ENCODE measurements at places on chromosomes 5 and 9.

DNA sequence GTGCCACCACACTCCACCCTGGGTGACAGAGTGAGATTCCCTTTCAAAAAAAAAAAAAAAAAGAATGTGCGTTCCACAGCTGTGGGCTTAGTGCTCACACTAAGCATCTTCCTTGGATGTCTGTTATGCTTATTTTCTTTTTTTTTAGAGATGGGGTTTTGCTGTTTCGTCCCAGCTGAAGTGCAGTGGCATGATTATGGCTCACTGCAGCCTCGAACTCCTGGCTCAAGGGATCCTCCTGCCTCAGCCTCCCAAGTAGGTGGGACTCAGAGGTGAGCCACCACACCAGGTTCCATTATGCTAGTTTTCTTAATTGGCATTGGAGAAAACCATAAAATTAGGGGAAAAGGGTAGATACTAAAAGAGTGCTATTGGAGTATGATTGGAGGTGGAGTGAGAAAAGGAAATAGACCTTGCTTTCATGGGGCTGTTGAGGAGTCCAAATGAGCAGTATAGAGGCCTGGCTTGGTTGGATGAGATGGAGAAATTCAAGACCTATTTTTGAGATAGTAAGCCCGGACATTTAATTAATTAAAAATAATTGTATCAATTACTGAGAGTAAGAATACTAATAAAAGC is 978 bp upstream of the BRD3OS start:
- no peak for DNase-seq

DNA sequence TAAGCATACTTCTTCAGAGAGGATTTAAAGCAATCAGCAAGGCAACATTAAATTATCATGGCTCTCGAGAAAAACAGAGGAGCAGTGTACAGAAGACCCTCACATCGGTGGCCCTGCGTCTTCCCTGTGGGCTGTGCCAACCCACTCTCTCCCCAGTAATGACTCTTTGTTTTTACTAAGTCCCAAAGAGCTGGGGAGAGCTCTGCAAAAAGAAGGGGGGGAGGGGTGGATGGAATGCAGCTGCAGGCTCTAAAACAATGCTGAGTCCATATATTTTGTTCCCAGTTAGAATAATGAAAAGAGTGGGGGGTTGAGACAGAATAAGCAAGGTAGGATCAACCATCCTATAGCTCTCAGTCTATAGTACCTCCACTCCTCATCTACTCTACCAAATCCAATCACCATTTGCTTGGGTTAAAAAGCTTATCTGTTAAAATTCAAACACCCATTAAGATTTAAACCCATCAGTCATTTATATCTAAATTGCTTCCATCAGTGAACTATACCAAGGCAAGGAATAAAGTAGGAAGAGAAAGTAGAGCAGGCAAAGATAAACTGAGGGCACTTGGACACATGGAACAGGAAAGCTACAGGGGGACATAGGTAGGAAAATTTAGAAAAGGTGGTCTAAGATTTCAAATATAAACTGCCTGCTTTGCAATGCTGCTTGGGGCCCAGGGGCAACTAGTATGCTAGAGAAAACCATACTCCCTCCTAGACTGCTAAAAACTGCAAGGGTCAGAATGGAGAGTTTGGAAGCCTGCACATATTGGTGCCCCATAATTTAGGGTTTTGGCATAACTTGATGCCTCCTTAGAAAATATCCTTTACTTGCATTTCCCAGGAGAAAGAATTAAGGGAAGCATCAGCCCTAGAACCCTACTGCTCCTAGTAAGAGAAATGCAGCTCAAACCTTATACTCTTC is 20.6 kb downstream of the ELL2 start:
- no peak for DNase-seq

- DNase-seq = no peak
Observed at GRCh38 chr5:30100148-30100713, 1093.3 kb upstream of the CDH6 start.

DNA sequence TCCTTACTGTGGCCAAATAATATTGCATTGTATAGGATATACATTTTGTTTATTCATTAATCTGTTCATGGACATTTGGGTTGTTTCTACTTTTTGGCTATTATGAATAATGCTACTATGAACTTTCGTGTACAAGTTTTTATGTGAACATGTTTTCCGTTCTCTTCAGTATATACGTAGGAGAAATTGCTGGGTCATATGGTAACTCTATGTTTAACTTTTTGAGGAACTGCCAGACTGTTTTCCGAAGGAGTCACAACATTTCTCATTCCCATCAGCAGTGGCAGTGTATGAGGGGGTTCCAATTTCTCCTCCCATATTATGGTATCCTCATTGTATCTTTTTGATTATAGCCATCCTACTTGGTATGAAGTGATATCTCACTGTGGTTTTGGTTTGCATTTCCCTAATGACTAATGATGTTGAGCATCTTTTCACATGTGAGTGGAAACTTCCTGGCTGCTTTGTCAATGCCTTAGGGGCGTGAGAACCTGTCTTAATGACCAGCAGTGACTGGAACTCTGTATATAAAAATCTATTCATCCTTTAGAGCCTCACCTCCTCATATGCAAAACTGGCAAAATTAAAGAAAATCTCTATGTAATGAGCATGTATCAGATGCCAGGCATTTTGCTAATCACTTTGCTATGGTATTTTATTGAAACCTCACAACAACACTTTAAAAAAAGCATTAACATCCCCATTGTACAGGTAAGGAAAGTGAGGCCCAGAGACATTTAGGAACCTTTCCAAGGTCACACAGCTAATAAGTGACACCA is 47.8 kb upstream of the TGFBR1 start:
- DNase-seq = no peak

DNA sequence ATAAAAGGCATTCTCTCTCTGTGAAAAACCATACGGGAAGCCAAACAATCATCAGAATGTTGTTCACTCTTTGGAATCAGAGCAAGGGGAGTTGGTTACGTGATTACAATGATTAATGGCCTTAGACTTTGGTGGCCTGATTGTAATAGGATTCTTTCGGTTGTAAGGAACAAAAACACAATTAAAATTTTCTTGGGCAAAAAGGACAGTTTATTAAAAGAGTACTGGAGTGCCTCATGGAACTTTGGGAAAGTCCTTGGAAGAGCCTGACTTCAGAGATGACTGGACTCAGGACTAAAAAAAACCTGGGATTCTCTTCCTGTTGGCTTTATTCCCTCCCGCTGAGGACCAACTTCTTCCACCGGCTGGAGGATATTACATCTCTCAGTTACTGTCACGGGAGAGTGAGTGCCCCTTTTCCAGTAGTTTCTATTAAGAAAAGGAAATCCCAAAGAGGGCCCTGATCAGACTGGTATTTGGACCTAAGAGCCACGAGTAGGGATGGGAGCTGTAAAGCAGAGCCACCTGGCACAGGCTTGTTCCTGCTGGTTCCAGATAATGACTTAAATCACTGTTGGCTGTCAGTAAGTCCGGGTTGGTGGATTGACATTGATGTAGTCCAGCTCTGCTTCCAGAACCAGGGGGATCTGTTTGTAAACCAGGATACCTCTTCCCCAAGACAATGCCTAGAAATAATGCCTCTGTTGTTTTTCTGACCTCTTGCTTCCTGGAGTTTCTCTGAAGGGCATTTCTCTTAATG is 53.9 kb downstream of the CFAP95 start:
- DNase-seq = no peak

GRCh38 chr9:91842358-91843049 is 107.5 kb downstream of the ROR2 start:
- no peak for DNase-seq

DNA sequence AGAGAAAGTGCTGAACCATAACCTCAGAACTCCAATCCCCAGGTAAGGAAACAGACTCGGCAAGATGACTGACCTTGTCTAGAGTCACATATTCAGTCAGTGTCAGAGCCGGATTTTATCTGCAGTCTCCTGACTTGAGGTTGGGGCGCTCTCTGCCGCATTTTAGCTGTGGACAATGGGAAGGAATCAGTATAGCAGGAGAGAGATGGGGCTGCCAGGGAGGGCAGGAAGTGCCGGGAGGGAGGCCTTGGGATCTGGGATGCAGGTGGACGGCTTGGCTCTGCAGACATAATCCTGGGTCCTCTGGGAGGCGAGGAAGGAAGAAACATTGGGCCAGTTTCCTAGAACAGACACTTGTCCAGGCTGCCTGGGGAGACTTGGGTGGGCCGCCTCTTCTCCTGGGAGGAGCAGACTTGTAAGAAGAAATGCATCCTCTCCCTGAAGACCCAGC is 39.7 kb upstream of the COL15A1 start:
- no peak for DNase-seq

DNA sequence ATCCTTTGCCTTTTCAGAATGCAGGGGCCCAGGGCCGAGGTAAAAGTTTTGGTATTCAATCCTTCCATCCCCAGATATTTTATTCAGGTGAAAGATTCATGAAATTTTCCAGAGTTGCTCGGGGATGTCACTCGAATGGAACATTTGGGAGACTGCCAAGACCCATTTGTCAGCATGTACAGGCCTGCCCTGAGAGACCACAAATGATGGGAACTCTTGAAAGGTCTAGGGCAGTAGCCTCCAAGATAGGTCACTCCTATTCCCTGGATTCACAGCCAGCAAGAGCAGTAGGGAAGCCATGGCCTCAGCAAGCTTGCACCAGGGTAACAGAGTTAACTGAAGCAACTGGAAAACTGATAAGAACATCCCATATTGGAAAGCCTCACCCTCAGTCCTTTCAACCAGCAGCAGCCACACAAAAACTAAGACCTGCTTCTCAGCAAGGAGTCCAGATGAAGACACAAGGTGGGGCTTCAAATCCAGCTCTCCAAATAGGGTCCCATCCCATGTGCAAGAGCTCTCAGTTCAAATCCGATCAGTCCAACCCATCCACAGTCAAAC is 12.5 kb downstream of the CARD6 start:
- DNase-seq = no peak

- no peak for DNase-seq
Observed at GRCh38 chr5:77995793-77996409, 219.8 kb upstream of the TBCA start.

GRCh38 chr9:34994260-34994899 is 4.8 kb downstream of the DNAJB5 start:
- no peak for DNase-seq

GRCh38 chr9:27386571-27387091 is 89.7 kb upstream of the EQTN start:
- DNase-seq = no peak

DNA sequence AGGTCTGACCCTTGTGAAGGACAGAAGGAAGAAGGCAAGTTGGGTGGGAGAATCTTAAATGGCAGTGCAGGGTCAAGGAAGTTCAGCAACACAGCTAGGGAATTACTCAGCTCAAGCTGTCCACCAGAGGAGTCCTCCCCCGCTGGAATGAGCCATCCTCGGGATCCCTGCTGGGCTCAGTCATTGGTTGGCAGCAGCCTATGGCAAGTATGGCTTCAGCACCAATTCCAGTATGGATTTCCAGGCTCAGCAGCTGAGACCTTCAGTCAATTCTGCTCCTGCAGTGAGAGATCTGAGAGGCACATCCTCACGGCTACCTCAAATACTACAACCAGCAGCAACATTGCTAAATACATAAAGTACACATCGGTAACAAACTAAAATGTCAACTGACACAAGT is 280.6 kb upstream of the PIK3R1 start:
- no peak for DNase-seq

DNA sequence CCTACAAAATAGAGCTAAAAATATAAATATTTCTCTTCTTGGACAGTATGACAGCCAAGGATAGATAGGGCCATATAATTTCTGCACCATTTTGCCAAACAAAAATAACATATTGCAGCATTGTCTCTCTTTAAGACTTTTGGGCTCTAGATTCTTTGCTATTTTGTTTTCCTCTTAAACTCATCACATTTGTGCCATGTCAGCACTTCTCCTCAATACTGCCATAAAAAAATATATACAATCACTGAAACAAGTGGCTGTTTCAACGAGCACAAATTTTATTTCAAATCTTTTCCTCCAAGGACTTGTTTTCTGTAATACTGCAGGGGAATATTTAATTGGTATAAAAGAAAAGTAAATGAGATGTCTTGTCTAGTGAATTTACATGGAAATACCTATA is 1570.0 kb upstream of the NUDT12 start:
- DNase-seq = no peak

DNA sequence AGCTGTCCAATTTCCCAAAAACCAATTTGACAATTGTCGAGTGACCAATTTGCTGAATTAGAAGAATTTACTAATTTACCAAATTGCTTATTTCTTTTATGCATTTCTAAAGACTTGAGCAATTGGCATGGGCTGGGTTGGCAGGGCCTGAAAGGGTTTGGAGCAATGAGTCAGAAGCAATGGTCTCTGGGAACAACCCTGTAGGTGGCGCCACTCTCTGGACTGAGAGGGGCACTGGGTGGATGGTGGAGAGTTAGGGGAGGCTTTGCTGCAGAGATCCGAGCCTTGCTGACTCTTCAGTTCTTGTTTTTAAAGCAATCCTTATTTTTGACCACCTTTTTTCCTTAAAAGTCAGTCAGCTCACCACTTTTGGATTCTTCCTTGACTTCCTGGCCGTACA is 71.5 kb upstream of the RPS23 start:
- no peak for DNase-seq

DNA sequence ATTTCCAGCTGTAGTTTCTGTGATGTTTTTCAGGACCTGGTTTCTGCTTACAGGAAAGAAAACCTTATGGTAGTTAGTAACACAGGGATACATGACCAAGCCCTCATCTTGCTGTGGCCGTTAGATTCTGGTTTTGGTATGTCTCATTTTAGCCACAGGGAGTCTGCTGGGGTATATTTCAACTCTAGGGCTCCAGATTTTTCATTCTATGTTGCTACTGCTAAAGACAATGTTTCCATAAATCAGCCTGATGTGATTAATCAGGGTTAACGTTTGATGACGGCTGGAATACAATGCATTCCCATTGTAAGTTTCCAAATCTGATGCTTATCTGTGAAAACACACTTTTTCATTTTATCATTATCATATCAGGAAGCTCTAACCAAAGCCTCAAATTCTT is 48.2 kb downstream of the P4HA2 start:
- DNase-seq = no peak

GRCh38 chr9:121883281-121884056 is 209.6 kb downstream of the TTLL11 start:
- DNase-seq = no peak

DNA sequence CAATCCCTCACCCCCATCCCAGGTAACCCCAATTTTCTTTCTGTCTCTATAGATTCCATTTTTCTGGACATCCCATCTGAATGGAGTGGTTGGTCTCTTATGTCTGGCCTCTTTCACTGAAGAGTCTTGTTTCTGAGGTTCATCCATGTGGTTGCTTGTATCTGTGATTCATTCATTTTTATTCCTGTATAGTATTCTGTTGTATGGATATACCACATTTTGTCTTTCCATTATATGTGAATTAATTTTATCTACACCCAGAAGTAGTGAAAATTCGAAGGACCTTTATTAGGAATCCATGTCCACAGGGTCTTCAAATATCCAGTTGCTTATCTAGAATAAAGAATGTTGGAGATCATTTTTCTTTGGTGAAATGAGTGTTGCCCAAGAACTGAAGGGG is 207.6 kb upstream of the MSX2 start:
- no peak for DNase-seq

DNA sequence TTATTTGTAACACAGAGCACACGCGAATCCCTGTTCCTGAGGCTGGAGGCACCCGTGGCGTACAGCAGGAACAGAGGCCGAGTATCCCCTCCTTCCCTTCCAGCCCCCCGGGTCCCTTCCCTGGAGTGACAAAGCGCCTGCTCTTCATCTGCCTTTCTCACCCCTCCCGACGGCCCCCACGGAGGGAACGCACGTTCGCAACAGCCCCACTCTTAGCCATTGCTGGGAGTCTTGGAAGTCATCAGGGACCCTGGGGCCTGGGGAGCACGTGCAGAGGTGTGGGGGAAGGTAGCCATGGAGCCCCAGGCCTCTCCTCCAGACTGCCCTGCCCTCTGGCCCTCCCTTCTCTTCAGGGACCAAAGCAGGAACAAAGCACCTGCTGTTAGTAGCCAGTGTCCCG is 2.5 kb downstream of the AGPAT2 start:
- DNase-seq = no peak
